ENCODE measurements at places on chromosomes 2 and 18.

DNA sequence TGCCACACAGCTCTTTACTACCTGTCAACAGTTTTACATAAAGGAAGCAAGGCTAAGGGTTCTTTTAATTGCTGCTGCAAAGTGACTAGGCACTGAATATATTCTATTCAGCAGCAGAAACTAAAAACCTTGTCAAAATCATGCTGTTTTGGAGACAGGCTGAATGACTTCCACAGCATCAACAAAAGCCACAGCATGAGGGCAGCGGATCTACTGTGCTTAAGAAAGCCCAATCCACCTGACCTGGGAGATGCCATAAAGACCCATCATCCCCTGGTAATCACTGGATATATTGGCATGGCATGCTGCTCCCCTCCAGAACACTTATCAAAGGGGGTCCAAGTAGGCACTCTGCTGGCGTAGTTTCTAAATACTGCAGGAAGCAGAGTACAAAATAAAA, 715.1 kb upstream of the SLC8A1 start:
- no peak for DNase-seq

- no peak for DNase-seq
Observed at GRCh38 chr2:45826460-45826859, 175.0 kb downstream of the PRKCE start.

DNA sequence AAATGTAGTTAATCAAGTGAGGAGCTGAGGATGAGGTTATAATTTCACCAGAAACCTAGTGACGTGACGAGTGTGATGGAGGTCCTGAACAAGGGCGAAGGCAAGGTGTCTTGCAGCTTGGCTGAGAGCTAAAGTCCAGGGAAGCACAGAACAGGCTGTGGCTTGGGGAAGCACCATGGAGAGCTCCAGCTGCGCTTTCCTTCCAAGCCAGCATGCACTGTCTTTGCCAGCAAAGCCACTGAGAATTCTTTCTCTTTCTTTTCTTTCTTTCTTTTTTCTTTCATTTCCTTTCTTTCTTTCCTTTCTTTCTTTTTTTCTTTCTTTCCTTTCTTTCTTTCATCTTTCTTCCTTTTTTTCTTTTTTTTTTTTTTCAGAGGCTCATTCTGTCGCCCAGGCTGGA, 239.3 kb downstream of the FBXO15 start:
- DNase-seq, result no peak

- DNase-seq, result no peak
Observed at GRCh38 chr18:10332452-10332851, 122.0 kb upstream of the APCDD1 start.

- DNase-seq, result no peak
Observed at GRCh38 chr2:155310589-155310988, 612.1 kb downstream of the KCNJ3 start.

DNA sequence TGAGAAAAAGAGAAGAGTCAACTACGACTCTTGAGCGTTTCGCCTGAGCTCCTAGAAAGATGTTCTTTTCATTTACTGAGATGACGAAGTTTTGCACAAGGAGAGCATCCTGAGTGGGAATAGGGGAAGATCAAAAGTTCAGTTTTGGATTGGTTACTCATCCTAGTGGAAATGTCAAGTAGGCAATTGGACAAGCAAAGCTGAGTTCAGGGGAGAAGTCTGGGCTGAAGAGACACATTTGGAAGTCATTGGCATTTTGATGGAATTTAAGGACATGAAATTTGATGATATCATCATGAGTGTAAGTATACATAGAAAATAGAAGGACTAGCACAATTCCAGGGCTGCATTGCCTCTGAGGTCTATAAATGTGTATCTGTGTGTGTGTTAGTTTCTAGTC, 416.6 kb downstream of the RAD51AP2 start:
- no peak for DNase-seq

DNA sequence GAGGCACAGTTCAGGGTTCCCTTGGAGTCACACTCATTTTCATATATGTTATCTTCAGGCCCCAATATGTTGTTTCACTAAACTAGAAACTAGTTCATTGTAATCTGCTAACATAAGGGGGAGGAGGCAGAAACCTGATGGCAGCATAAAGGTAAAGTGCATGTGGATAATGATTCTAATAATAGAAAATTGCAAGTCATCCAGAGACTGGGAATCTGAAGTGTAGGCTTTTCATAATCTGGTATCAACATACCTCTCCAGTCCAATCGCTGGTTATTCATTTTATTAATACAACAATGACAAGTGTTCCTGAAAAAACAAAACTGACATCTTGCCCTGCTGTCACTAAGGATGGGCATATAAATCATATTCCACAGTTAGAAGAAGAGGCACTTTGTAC, 326.3 kb upstream of the ZNF804A start:
- no peak for DNase-seq

DNA sequence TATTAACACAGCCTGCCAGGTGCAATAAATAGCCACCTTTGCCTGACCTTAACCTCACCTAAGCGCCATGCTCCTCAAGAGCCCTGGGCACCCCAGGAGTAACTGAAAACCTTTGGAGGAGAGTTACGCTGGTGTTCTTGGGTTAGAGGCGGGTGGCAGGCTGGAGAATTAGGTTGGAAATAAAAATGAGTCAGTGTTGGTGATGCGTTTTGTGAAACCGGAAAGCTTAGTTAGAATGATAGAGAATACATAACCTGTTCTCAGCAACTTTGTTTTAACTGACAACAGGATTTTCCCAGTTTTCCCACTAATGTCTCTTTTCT, 17.0 kb downstream of the LRRFIP1 start:
- DNase-seq, result no peak

GRCh38 chr2:173649527-173650219, 295.0 kb downstream of the CDCA7 start:
- no peak for DNase-seq

DNA sequence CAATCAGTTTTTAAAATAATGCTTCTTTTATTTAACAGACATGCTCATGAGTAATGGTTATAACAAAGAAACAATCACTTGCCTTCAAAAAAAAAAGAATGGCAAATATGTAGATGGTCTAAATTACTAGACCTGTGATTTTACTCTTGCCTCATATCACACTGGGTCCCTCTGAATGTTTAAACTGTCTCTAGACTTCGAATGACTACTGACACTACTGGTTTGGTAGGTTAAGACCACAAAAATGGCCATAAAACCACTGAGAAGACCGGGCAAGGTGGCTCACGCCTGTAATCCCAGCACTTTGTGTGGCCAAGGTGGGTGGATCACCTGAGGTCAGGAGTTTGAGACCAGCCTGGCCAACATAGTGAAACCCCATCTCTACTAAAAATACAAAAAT, 5.1 kb upstream of the SELENOI start:
- DNase-seq, result no peak

GRCh38 chr2:37321029-37321682, 3.5 kb downstream of the PRKD3 start:
- no peak for DNase-seq

- DNase-seq, result no peak
Observed at GRCh38 chr2:18645315-18645714, 55.9 kb upstream of the NT5C1B start.

DNA sequence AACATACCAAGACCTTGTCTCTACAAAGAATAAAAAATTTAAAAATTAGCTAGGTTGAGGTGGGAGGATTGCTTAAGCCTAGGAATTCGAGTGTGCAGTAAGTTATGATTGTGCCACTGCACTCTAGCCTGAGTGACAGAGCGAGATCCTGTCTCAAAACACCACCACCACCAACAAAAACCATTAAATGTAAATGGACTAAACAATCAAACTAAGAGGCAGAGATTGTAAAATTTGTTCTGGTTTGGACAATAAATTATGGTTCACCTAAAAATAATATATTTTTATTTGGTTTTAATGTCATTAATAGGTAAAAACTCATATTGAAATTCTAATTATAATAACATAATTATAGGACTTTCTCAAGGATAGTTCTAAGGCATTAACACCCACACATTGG, 9.9 kb upstream of the ATIC start:
- DNase-seq, result no peak

DNA sequence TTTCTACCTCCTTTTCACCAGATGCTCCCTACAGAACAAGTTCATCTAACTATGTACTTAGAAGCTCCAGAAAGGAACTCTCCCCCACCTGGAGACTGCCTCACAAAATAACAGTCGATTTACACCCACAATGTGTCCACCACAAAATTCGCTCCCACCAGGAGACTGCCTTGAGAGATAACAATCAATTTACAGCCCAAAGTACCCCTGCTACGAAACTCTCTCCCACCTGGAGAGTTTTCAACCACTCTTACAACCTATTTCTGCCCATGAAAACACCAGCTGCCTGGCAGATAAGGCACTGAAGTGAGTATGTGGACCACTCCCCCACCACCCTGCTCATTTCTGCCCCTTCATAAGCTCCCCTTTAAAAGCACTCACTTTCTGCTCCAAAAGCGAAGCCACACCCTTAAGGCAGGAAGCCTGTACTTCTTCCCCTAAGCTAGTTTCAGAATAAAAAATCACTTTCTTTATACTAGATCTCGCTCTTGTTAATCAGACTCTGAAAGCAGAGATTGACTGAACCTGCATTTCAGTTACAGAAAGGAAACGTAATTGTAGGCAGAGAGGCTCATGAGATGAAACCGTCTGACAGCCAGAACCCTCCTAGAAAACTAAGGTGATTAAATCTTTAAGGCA, 94.4 kb upstream of the RBBP8 start:
- no peak for DNase-seq

DNA sequence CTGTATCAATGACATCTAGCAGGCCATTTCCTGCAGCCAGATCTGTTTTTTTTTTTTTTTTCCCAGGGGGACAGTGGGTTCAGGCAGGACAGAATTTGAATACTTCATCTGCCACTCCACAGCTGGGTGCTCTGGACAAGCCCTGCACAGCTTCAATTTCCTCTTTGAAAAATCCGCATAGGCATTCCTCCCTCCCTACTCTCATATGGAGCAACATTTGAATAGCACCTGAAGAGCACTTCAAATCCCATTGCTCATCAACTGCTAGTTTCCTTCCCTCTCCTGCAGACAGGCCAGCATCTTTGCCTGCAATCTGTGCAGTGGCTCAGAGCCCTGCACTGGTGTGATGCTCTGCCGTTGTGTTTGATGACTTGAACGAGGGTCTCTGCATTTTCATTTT, 326.3 kb downstream of the TSN start:
- no peak for DNase-seq

DNA sequence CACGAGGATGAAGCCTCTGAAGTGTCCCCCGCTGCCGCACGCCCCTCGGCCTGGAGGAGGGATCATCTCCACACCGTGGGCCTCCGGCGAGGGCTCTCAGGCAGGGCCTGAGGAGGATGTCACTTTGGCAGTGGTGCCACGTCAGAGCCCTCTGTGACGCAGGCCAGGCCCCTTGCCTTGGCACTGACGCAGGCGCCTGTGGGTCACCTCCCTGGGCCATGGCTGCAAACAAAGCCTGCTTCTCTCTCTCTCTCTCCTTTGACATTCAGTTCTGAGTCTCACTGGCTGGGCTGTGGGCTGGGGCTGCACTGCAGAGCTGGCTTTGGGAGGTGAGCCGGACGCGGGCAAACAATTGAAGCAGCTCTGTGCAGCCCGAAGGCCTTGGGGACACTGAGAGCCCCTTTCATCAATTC, 273.7 kb downstream of the TWIST2 start:
- DNase-seq, result no peak

DNA sequence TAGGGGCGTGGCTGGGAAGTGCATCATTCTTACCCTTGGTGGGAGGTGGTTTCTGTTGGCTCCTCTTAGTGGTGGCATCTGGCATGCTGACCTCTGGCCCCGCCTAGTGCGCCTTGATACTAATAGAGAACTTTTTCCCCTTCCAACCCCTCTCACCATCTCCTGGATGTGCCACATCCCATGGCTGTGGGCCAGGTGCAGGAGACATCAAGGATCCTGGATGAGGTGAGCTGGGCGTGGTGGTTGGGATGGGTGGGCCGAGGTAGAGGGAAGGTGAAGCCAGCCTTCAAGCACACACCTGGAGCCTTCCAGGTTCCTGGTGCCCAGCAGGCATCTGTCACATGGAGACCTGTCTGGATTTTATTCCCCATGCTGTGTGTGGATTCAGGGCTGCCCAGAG, 149.2 kb downstream of the DYSF start:
- DNase-seq, result no peak

GRCh38 chr2:154568413-154568812, 130.1 kb upstream of the KCNJ3 start:
- no peak for DNase-seq

GRCh38 chr2:207238831-207239701, 73.3 kb upstream of the KLF7 start:
- no peak for DNase-seq

- DNase-seq, result no peak
Observed at GRCh38 chr2:8157621-8158430, 524.0 kb upstream of the ID2 start.

- DNase-seq, result no peak
Observed at GRCh38 chr2:18752667-18753422, 163.5 kb upstream of the NT5C1B start.

DNA sequence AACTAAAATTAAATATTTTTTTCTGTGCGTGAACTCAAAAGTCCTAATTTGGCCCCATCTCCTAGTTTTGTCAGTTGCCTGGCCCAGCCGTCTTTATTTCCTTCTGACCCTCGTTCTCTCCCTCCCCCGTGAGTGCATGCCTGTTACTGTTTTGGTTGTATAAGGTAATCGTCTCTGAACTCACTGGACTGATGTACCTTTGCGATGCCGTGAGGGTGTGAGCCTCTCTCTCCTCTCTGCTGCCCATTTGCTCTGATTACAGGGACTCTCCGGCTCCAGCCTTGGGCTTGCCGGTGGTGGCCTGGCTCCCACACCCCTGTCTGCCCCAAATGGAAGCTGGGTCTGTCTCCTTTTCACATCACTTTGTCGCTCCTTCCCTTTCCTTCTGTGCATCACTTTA, 66.5 kb upstream of the RBM44 start:
- DNase-seq, result no peak

DNA sequence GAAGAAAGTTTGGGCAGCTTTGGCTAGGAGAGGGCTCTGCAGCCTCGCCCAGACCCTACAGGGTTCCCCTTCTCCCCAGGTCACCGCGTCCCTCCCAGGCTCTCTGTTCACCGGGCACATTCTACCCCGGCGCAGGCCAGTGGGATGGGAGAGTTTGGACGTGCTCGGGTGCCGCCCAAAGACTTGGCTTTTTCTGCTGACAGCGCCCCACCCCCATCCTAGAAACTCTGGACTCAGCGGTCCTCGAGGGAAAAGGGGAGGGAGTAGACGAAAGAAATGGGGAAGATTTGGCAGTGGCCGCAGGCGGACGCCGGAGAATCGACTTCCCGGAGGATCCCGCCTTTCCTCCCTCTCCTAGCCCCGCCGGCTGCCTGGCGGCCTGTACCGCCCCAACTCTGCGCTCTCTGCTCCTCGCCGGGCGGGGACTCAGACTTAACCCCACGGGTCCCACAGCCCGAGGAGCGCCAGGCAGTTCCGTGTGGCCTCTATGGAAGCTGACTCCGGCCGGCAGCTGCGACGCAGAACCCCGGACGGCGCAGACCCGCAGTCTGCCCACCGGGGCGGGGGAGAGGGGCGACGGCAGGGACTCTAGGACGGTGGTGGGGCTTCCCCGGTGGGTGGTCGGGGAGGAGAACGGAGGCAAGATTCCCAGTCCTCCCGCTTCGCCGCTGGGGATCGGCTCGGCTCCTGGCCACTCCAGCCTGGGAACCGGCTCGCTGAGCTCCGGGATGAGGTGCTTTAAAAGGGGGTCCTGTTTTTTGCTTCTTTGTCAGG, 863 bp upstream of the SIX2 start:
- DNase-seq, result peak; percentile 48
